ENCODE measurements at places on chromosomes 3 and 15. TPM values are rescaled to one million over a fixed set of nuclear protein-coding genes. Genes with fewer than 3 reads are reported as not detected.

DNA sequence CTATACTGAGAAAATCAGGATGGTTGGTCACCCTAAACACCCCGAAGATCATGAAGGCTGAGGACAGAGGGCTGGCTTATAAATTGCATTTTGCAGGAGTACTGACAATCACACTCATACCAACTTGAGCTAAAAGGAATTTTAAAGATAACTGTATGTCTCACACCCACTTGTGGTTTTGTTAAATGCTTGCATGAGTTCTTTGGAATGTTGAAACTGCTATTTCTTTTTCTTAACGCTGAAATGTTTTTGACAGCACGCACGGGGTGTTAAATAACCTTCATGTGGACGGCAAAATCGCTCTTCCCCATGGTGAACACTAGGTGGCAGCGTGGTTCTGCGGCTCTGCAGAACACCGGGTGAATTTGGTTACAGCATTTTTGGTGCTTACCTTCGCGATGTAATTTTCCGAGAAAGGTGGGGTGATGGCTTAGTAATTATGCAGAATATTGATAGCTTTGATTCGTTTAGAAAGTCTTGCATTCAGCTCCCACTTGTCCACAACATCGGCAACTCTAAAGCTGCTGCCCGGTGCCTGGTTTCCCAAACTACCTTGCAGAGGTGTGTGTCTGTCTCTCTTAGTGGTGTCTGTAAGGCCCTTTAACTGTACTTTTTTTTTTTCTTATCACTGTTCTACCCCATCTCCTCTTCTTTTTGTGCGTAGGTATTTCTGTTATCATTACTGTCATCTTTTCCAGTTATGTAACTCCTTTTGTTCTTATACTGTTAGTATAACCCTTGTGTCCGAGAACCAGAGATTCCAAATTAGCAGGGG lies 51.7 kb downstream of the ARNT2 start:
- H3K4me1 ChIP-seq: no peaks in the 10 kb centered on the region
- no peaks in the 10 kb centered on the region for H3K36me3 ChIP-seq
- DNase-seq: peak; percentile 16

DNA sequence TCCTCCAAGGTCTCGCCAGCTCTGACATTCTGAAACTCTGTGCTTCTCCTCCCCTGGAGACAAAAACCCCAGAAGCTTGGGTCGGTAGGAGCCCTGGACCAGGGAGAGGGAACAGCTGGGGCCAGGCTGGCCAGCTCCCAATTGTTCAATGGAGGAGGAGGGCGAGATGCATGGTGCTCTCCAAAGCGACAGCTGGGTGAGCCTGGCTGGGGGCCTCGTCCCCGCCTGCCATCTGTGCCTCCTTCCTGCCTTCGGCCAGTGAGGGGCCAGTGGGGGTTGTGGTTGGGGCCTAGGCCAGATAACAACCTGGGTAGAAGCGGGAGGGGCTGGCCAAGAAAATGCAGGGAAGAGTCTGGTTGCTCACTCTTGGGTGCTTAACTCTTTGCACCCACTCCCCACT lies 79.4 kb downstream of the CORO2B start:
- H3K4me3 ChIP-seq: no peak overlapping the region
- no peaks in the 10 kb centered on the region for H3K4me1 ChIP-seq
- no peaks in the 10 kb centered on the region for H3K36me3 ChIP-seq
- no peak overlapping the region for H3K27ac ChIP-seq
- no peaks in the 10 kb centered on the region for H3K27me3 ChIP-seq
- no peak for DNase-seq

- H3K4me3 ChIP-seq: no peak overlapping the region
- H3K27ac ChIP-seq: no peak overlapping the region
- no peak for DNase-seq
- no peaks in the 10 kb centered on the region for H3K36me3 ChIP-seq
Measured at GRCh38 chr3:9293076-9293475, 43.6 kb upstream of the SRGAP3 start.

DNA sequence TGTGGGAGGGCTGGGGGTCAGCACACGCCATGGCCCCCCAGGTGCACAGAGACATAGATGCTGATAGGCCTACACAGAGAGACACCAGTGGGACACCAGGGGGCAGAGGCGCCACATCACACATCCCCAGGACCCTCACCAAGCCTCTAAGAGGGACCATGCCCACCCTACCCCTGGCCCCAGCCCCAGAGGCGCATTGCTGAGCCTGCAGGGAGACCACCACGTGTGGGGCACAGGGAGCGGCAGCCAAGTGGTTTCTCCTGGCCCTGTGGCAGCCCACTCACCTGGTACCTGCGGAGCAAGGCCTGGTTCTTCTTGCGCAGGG lies 1.2 kb downstream of the CCDC9B start:
- no peaks in the 10 kb centered on the region for H3K27me3 ChIP-seq
- no peak overlapping the region for H3K27ac ChIP-seq
- no peaks in the 10 kb centered on the region for H3K36me3 ChIP-seq
- H3K4me3 ChIP-seq: no peak overlapping the region
- no peak for DNase-seq
- peaks cover under 1% of the 10 kb centered on the region for H3K4me1 ChIP-seq

Gene RPL22L1
- total RNA-seq: 357 TPM

Gene RYR3
- not detected for total RNA-seq

Gene C3orf18
- total RNA-seq: 1.3 TPM

Data from GM12878 (cell line).